COR-L47 (cell line): ENCODE measurements at places on chromosomes 7 and 10.
A peak's percentile ranks its signal among the peaks of the same experiment; 100 is the strongest.

DNA sequence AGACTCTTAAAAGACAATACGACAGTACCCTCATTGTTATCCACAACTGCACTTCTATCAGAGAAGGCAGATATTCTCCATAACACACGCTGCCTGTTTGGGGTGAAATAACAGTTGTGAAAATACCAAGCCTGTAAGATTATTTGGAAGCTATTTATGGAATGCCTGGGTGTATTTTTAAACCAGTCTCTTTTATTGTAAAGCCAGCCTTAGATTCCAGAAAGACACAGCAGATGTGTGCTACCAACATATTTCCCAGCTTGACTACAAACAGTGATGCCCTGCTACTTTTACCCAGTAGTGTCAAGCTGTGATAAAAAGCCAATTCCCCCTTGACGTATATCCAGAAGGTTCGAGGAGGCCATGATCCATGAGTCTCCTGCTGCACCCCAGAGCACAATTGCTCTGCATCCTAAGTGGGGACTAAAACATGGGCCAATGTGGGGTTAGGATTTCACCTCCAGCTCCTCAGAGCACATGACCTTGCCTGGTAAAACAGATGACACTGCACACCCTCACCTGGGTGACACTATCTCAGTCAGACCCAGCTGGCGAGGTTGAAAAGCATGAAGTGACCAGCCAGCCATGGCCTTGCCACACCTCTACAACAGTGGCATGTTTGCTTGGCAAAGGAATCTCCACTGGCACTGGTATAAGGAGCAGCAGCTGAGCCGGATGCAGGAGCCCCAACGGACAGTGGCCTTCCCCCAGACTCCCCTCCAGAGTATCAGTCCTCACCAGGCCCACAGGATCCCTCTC, 62.2 kb downstream of the GFRA1 start:
- DNase-seq: no peak

DNA sequence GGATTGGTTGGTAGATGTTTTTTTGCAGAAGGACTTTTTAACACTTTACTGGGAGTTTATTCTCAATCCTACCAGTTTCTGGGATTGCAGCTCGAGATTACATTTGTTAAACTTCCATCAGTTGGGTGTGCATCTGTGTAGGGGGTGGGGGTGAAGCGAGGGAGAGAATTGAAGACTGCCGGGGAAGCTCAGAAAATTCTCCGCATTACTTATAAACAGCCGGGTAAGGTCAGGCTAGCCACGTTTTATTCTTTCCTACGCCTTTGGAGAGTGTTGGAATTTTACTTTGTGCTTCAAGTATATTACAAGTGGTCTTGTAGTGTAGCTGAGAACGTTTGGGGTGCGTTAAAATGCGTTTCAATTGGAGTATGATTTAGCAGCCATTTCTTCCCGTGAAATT, 1.1 kb downstream of the PALS2 start:
- no peak for DNase-seq

GRCh38 chr7:135856356-135857144, 107.9 kb upstream of the FAM180A start:
- no peak for DNase-seq

DNA sequence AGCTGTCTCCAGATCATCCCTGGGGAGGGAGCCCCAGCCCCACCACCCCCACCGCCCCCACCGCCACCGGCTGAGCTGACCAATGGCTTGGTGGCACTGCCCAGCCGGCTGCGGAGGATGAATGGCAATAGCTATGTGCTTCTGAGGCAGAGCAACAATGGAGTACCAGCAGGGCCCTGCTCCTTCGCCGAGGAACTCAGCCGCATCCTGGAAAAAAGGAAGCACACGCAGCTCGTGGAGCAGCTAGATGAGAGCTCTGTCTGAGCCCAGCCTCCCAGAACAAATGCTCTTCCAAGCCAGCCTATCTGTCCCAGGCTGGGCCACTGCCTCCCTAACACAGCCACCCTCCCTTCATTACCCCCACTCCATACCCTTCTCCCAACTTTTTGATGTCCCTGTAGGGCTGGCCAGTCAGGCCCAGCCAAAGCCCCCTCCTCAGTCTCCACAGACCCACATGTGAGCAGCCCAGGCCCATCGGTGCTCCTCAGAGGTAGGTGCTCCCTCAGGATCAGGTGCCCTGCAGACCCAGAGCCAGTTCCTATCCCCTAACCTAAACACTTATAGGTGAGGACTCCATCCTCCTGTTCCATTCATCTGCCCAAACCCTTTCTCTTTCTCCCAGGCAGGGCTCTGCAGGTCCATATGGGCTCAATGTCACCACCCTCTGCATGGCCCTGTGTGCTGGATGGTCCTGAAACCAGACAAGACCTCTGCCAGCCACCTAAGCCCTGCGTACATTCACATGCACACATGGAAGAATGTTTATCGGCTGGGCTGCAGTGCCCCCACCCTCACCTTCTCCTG, 3.2 kb downstream of the MRPL43 start:
- no peak for DNase-seq

GRCh38 chr10:59018977-59019376, 157.5 kb upstream of the PHYHIPL start:
- DNase-seq: no peak

- peak; percentile 40 for DNase-seq
Observed at GRCh38 chr10:91551856-91552255, 81.0 kb downstream of the PPP1R3C start.

DNA sequence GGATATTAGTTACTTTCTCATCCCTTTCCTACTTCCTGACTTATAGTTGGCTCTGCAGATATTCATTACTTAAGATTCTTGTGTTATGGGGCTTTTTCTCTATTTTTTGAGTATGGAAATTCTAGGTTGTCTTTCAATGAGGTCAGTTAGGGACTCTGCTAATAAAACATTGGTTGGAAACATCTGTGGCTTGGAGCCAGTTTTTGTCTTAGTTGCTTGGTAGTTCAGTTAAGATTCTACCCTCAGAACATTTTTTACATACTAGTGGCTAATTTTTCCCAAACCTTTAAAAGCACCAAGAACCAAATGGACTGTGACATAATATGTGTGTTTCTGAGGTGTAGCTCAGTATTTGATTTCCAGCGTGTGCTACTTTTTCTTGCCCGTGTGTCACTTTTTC, 305.6 kb upstream of the FZD1 start:
- DNase-seq: no peak
